ENCODE measurements at places on chromosomes 6 and 20.

GRCh38 chr6:150528648-150529285, 70.9 kb upstream of the PLEKHG1 start:
- peak; percentile 69 for DNase-seq

DNA sequence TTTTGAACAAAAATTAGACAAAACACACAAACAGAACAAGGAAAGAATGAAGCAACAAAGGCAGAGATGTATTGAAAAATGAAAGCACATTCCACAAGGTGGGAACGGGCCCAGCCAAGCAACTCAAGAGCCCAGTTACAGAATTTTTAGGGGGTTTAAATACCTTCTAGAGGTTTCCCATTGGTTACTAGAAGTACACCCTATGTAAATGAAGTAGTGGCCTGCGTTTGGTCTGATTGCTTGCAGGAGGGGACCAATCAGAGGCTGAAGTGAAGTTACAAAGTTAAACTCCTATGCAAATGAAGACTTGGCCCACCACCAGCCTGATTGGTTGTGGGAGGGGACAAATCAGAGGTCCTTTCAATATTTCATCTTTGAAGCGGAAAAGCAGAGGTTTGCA, 593.7 kb upstream of the MMS22L start:
- DNase-seq, result no peak

DNA sequence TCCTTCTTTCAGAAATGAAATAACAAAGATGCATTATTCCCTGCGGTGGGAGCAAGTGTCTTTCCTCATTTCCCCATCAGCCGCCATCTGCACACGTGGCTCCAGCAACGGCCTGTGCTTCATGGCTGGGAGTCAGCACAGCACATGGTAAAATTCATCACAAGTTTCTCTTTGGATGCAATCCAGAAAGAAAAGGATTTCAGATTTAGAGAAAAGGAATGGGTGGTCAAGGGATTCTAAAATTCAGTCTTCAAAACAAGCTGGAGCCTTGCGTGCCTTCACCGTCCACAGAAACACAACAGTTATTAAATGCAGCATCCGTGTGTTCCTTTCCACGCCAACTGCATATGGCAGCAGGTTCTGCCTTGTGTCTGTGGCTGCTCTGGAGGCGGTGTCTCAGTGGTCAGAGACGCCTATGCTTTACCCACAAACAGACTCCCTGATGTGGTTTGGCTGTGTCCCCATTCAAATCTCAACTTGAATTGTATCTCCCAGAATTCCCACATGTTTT, 107.6 kb downstream of the THBS2 start:
- no peak for DNase-seq

GRCh38 chr6:170450916-170451761, 102.0 kb downstream of the PSMB1 start:
- peak; percentile 53 for DNase-seq

DNA sequence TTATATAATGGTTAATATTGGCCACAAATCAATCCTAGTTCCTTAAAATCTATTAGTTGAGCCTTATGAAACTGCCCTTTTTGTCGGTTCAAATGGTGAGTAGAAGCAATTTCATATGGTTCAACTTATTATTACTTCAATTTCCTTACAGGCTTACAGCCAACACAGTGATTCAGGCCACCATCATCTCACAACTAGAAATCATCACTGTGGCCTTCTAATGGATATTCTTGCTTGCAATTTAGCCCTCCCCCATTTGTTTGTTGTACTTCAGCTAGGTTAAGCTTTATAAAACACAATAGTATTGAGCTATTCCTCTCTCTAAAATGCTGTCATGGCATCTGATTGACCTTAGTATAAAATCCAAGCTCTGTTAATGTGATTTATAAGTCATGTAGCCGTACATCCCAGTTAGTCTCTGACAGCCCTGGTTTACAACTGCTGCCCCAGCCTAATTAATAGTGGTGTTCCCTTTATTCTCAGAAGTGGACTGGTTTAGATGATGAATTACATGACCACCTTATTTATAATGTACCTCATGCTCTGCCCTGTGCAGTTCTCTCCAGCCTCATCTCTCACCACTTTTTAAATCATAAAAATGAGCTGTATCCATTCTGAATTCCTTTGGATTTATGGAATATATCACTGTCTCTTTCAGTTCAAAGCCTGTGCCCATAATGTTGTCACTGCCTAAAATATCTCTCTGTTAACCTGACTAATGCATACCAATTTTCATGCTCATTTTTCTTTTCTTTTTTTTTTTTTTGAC, 36.7 kb downstream of the LAMA2 start:
- DNase-seq, result no peak

Data from heart left ventricle (tissue), 16 donors.